HT1080 (cell line): ENCODE measurements at places on chromosomes 5 and 9.
A peak's percentile ranks its signal among the peaks of the same experiment; 100 is the strongest.

DNA sequence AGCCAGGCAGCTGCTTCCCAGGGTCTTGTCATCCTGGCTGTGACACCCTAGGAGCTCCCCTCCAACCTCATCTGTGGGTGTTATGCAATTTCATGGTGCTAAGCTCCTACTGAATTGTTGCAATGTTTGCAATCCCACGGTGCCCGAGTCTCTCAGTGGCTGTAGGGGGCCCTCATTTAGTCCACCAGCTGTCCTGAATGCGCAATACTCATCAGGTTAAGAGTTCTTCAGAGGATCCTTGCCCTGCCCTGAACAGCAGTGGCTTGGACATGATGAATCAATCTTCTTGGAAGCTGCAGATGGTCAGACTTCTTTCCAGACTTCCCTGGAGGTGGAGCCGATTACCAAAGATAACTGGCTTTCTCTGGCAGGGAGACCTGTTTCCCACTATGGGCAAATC, 584.1 kb downstream of the CCDC171 start:
- peak; percentile 68 for DNase-seq

GRCh38 chr5:9362600-9362999, 183.3 kb downstream of the SEMA5A start:
- no peak for DNase-seq

DNA sequence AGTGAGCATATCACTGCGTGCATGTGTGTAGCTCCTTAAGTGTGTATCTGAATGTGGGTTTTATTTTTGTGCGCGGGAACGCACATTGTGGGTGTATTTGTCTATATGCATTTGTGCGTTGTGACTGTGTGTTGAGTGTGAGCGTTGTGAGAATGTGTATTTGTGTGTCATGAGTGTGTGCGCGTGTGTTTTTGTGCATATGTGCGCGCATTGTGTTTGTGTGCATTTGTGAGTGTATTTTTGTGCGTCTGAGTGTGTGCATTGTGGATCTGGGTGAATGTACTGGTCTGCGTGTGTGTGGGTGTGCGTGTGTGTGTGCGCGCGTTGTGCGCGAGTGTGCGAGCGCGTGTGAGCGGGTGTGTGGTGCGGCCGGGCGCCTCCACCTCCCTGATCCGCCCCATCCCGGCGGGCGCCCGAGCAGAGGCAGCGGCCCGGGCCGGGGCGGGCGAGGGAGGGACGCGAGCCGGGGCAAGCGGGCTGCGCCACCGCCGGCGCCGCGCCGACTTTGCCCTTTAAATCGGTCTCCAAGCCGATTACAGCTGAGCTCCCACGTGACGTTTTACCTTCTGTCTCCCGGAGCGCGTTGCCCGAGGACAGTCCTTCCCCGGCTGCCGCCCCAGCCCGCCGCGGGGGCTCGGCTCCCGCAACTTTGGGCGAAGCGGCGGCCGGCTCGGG, at the start of gene RASGRF2:
TSS of gene RASGRF2 (plus strand) at position 596 of the 675 bp plus-strand sequence. CDS start 376 bp downstream, outside the sequence.
- DNase-seq: peak; percentile 38

DNA sequence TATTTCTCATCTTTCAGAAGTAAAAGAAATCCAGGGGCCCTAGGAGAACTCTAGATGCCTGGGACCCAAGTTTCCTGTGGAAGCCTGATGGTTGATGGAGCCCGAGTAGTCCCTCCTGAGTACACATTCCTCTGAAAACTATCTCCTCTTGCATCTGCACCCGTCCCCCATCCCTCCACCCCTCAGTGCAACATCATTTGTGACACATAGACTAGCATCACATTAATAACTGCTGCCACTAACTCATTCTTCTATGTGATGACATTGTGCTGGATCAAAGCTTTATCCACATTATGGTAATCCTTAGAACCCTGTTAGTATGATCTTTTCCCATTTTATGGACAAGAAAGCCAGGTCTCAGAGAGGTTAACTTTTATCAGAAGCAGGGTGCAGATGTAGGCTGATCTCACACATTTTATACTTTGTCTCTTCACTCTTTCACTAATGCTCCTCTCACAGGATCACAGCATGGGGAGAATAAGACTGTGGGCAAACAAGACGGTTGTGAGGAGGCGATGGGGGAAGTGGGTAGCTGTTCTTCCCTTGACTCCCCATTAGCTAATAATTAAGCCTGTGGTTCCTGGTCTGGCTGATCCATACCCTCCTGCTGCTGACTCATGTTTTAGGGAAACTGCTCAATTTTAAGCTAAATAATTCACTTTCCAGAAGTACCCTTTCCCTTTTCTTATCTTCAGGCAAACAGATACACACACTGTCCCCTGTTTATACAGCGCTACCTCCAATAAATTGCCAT, 3.9 kb upstream of the HK3 start:
- no peak for DNase-seq

DNA sequence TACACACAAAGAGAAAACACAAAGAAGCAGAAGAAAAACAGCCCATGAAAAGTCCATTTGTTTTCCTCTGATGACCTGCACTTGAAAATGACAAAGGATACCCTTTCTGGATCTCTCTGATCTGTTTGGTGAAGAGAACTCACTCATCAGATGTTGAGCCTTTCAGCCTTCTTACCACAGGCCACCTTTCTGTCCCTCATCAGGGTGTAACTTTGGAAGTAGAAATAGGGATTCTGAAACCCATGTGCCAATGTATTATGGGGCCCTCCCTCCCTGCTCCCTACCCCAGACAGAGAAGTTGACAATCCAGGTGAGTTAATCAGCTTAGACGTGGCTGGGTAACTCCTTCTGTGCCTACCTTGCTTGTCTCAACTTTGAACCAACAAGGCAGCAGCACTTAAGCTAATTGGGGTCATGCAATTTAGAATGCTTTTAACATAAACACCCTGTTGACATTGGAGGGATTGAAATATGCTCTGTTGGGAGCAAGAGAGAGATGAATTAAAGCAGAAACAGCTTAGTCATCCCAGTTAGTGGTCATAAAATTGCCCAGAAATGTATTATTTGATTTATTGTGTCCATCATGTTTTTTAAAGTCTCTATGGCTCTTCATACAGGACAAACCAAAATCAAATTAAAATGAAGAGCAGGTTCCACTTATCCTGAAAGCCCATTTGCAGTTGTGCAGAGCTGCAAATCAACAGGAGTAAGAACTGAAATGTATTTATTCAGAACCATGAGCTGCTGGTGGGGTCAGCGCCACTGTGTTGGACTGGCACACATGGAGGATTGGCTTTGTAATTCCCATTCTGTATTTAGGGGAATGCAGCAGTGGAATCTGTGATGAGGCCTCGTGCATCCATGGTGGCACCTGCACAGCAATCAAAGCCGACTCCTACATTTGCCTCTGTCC, 132.0 kb downstream of the LIFR start:
- DNase-seq: no peak

GRCh38 chr5:19301271-19301670, 686.7 kb downstream of the CDH18 start:
- DNase-seq: no peak

GRCh38 chr5:111384220-111384619, 128.1 kb downstream of the STARD4 start:
- peak; percentile 20 for DNase-seq

- DNase-seq: peak; percentile 61
Measured at GRCh38 chr5:39376293-39376714, 12.0 kb upstream of the C9 start.

DNA sequence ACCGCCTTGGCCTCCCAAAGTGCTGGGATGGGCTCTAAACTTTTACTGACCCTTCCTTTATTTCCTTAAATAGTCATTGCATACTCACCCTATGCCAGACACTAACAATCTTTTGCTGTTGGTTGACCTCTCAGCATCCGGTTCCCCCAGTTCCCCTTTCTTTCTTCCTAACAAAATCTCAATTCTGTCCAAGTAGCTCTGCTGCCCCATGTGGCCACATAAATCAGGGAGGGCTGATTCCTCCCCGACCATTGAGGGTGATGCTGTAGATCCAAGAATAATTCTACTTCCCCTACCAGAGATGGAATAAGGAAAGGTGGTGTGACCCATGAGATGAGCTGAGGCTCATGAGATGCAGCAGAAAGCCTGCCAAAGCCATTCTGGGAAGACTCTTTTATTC, 315.3 kb upstream of the MSX2 start:
- DNase-seq: no peak

- DNase-seq: no peak
Measured at GRCh38 chr9:100474082-100474923, 1.4 kb downstream of the TMEFF1 start.

GRCh38 chr5:93572608-93573353, 8.2 kb downstream of the NR2F1-AS1 start:
- DNase-seq: no peak

GRCh38 chr9:83992407-83992806, 11.8 kb downstream of the RMI1 start:
- peak; percentile 15 for DNase-seq

DNA sequence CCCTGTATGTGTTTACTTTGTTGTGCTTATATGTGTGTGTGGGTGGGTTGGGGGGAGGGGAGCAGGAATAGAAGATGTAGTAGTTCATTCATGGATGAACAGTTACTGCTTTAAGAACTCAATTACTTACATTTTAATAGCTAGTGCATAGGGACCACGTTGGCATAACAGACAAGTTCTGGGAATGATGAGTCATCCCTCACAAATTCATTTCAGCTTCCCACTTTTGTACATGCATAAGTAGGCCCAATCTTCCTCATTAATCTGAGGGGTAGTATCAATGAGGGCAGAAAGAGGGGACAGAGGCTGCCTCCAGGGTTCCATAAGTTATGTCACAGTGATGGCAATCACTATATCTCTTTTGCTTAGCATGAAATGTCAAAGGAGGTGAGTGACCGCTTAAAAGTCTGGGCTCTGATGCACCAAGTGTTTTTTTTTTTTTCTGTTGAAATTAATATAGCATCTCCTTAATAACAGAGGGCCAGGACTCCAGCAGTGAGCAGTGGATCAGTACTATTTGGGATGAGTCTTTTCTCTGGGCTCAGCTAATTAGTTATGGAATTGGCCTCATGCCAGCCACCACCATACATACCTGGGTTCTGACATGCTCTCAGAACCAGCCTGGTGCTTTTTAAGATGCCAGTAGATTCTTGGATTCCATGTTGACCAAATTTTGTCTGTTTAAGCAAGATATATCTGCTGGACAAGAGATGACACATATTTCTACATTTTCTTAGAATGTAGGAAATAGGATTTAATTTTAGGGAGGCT, 37.1 kb downstream of the PRDM6 start:
- peak; percentile 63 for DNase-seq

DNA sequence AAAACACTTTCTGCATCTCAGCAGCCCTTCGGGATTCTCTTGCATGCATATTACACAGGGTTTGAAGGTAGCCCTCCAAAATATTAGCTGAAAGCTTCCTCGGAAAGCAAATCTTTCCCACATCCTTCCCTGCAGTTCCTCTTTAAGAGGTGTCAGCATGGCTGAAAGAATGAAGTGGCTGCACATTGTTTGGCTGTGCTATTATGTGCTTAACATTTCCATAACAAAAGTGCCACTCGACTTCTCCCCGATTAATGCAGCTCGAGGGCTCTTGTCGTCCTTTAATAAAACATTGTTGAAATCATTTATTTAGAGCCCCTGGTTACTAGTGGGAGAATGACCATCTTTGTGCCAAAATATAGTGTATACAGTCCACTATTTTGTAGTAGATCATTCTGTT, 6.5 kb downstream of the GAS1 start:
- no peak for DNase-seq

DNA sequence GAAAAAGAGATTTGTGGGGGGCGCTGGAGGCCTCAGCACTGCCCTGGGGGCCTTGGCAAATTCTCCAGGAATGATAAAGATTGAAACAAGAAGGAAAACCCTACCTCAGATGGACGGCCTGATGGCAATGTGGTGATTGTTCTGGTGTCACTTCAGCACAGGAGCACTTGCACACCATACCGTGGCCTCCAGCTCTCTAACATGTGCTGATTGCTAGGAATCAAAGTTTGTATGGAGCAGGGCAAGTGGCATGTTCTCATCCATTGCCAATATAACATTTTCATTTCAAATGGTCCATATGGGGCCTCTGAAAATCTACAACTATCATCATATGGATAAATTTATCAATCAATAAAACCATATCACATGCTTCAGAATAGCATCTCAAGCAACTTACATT, 253.0 kb downstream of the DEPDC1B start:
- no peak for DNase-seq

- DNase-seq: no peak
Measured at GRCh38 chr5:53165431-53166182, 56.0 kb upstream of the MOCS2 start.

DNA sequence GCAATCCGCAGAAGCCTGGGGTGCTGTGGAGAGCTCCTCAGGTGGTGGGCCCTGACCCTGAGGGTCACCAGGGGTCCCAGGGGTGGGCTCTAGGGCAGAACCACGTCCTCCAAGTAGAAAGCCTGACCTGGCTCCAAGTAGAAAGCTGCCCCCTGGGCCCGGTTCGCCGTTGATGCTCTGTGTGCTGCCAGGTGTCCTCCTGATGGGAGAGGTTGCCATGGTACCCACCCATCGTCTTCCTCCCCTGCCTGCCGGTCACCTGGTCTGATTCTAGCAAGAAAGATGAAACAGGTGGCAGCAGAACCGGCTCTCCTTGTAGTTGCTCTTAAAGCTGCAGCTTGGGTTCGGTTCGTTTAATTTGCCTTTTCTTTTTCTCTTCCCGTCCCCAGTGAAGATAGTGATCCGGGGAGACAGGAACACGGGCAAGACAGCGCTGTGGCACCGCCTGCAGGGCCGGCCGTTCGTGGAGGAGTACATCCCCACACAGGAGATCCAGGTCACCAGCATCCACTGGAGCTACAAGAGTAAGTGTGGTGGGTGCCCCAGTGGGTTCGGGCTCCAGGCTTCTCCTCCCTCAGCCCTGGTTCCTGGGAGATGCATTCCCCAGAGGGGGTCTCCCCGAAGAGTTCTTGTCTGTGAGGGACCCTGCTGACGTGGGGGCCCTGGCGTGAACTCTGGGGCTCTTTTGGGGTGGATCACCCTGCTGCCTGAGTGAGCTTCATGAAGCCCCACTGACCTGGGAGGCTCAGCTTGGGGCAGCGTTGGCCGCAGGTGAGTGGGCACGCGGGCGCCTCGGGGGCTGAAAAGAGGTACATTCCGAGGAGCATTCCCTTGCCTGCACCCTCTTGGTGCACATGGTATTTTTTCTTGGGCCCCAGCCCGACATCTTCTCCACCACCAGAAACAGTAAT, 15.6 kb downstream of the RABL6 start:
- no peak for DNase-seq

DNA sequence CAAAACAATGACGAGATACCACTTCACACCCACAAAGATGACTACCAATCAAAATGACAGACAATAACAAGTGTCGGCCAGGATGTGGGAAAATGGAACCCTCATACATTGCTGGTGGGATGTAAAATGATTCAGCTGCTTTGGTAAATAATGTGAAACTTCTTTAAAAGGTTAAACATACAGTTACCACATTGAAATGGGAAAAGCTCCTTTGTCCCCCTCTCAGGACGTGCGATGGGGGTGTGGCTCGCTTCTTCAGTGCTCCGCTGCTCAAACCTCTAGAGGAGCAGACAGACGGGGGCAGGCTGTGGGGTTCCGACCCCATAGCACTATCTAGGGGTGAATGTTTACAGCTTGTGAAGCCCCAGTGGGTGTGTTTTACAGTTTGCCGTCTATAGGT, 8.0 kb upstream of the PLPP6 start:
- no peak for DNase-seq

- DNase-seq: no peak
Measured at GRCh38 chr9:129673602-129674001, 8.2 kb downstream of the PRRX2 start.
